ENCODE measurements at places on chromosomes 7 and 10.

DNA sequence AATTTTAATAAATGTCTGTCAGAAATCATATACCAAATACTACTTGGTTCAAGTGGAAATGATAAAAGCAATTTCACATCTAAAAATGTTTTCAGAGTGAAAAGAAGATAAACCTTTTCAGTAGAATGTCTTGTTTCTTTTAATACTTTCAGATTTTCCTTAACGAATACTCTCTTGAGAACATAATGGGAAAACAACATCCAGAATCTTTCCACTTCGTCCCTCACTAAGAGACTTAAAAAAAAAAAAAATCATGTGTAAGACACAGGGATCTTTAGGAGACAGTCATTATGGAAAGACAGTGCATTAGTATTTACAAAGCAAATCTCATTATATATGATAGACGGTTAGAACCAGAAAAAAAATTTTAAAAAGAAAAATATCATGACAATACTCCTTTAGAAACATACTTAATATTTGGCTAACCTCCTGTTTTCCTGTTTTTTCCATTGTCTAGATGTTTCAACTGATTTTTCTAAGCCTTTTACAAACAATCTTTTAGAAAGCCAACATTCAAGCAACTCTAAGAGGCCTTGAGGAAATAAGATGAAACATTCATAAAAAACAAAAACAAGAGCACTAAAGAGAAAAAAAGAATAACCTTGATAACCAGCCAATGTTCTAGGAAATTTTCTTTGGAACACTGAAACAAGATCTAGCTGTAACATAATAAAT is 339.9 kb upstream of the LRRN3 start:
- no peak for DNase-seq

DNA sequence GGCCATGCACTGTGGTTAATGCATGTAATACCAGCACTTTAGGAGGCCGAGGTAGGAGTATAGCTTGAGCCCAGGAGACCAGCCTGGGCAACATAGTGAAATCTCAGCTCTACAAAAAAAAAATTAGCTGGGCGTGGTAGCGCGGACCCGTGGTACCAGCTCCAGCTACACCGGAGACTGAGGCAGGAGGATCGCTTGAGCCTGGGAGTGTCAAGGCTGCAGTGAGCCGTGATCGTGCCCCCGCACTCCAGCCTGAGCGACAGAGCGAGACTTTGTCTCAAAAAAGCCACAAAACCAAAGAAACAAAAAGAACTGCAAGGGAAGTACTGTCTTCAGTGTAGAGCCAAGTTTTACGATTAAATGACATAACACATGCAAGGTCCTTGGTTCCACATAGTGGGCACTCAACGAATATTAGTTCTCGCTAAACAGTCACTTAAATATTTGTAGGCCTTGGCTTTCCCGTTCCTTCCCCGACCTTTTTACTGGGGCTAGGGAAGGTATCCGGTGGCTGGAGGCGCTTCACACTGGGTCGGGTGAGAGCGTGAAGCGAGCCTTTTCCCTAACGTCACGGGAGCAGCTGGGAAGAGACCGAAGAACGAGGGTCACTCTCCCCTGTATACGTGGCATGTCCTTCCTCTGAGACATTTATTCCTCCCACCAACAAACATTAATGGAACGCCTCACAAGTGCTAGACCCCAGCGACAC is 993 bp upstream of the SND1 start:
- DNase-seq = no peak

DNA sequence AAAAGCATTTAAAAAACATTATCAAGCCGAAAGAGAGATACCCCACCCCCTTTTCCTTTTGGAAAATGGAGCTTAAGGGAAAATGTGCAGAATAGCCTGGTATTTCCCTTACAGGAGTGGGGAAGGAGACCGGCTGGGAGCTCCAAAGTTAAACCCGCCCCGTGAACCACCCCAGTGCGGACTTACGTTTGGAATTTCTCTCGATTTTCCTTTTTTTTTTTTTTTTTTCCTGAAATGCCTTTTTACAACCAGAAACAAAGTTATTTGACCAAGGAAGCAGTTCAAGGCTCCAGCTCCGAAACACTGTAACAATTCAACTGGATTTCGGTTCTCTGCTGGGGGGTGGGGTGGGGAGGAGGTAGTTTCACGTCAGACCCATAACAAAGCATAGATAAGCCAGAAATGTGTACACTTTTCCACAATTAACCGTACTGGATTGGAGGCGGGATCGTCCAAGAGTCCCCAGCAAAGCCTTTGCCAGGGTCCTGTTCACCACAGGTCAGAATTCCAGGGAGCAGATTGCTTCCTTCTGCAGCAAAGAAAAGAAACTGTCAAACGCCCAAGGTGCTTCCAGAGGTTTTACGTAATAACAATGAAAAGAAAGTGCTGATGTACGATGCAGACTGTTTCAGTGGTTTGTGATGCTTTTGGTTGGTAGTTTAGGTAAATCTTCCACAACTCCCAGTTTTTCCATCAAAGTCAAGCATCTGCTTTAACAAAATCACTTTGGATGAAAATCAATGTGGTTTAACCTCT is 6.7 kb downstream of the SKIDA1 start:
- DNase-seq = no peak

- DNase-seq = no peak
These were observed 115.8 kb upstream of the CELF2 start for GRCh38 chr10:10901906-10902305.

GRCh38 chr10:44416021-44416771 is 31.3 kb upstream of the CXCL12 start:
- no peak for DNase-seq

- no peak for DNase-seq
These were observed 4.0 kb upstream of the TMEM236 start for GRCh38 chr10:17747883-17748550.

DNA sequence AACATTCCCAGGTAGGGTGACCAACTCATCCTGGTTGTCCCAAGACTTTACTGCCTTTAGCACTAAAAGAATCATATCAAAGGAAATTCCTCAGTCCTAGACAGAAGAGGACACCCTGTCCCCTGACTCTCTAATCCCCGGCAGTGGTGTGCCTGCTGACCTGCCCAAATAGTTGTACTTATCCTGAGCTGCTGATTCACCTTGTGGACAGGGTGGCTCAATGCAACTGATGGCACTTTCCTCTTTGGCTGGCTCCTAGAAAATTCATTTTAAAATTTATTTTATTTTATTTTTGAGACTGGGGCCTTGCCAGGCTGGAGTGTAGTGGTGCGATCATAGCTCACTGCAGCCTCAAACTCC is 111.7 kb downstream of the JCAD start:
- DNase-seq = no peak

- no peak for DNase-seq
These were observed 281.4 kb upstream of the NFE2L3 start for GRCh38 chr7:25870574-25870973.

DNA sequence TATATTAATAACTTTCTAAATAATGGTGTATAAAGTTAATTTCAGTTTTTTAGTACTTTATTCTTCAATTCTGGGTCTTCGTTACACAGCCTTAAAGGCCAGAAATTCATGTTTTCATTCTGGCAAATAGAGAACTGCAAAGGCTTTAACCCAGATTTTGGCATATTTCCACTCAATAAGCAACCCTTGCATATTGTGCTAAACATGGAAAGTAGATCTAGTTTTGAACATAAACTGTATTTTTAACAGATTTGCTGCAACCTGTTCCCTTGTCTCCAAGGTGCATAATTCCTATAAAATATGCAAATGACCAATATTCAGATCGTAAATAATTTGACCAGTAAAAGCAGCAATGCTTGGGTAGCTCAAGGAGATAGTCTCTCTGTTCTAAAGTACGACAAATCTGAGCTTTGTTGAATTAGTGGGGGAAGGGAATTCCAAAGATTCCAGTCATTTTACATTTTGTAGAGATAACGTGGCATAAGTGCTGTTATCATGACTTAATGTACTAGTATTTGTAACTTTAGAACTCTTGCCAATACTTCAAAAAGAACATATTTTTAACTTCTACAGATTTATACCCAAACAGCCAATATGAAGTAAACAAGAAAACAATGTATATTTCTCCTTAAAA is 46.4 kb upstream of the RSBN1L start:
- DNase-seq = no peak

Data from stimulated activated CD8-positive, alpha-beta memory T cell treated with anti-CD3 and anti-CD28 coated beads, Interleukin-2, amount 100 ng/mL, for 1 hour (primary cell).